ENCODE measurements at places on chromosomes 3 and 15.
A peak's percentile ranks its signal among the peaks of the same experiment; 100 is the strongest.

GRCh38 chr3:139318431-139318816, 25.4 kb upstream of the MRPS22 start:
- peak; percentile 39 for DNase-seq

- DNase-seq, result peak; percentile 48
Measured at GRCh38 chr15:56491110-56491722, 26.3 kb upstream of the MNS1 start.

DNA sequence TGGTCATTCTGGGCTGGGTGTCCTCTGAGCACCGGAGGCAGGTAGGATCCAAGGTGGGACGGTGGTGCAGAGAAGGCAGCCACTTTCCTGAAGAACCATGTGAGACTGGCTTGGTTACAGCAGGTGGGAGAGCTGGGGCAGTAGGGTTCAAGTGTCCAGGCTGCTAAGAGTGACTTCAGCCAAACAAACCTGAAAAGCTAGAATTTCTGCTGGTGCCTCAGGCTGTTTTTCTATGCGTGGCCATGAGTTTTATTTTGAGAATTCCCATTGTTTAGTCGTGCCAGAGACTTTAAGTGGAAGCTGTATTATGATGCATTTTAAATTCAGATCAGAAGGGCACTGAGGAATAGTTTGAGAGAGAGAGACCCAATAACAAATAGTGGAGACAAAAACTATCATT, 20.1 kb downstream of the USP13 start:
- DNase-seq, result peak; percentile 73

- DNase-seq, result no peak
Measured at GRCh38 chr3:114857299-114857701, 289.8 kb downstream of the ZBTB20 start.

DNA sequence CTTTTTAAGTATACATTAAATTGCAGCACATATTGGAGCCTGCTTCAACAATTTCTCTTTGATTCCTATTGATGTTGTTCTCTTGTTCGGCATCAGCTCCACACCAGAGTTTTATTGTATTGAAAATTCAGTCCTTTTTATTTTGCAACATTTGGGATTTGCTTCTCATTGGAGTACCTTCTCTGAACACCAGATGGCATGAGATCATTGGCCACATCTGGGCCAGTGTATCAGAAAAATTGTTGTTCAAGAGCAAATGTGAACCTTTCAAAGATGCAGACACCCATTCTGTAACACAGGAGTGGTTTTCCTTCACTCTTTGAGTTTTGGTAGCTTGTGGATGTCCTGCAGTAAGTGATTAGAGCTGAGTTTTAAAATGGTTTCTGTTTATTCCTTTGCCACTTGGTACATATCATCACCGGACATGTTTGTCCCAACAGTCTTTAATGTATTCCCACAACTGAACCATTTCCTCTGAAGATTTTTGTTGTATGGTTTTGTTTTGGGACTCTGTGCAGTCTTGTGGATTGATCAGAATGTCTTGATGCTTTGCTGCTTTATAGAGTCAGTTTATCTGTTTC, 96.1 kb downstream of the MCTP2 start:
- no peak for DNase-seq

DNA sequence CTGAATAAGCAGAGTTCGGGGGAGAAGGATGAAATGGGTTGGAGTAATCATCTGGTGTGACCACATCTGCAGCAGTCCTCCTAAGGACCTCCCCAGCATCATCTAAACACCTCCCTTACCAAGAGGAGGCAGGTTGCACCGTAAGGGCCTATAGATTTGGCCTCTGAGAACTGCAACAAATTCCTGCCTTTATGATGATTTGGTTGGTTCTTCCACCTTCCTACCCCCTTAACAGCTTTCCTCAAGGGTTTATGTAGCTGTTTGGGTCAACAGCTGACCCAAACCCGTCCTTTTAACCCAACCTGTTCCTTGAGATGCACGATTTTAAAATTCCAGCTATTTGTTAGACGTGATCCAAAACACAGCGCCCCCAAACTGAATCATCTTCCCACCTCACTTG, 58.2 kb downstream of the AAGAB start:
- no peak for DNase-seq

GRCh38 chr15:94203306-94203705, 28.1 kb upstream of the MCTP2 start:
- no peak for DNase-seq

DNA sequence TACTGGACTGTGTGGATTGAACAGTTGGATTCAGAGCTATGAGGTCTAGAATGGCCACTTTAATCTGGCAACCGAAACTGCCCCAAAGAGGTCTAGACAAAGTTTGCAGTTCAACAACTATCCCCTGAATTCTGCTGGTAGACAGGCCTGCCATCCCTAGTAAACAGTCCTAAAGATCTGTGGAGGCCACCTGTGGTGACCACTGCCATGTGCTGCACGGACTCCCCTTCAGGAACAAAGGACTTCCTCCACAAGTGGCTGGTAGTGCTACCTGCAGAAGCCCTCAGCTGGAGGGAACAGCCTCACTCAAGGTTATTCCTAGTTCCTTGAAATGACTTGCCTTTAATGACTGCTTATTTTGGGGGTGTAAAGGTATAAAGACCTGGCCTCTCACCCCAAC, 6.1 kb downstream of the TNFAIP8L3 start:
- DNase-seq, result no peak

DNA sequence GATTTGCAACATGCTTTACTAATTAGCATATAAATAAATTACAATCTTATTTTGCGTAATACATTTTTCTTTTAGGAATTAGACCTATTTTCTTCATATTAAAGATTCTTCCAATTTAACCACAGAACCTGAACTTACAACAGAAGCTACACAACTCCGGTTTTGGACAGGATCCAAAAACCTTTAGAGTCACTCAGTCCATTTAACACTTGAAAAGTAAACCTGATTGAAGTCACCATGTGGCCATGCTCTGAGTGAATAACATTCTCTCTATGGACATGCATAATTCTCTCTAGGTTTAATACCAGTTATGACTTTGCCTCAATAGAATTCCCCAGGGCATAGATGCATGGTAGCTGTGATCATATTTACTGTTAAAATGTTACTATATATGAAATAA, 751.0 kb downstream of the VGLL3 start:
- no peak for DNase-seq

DNA sequence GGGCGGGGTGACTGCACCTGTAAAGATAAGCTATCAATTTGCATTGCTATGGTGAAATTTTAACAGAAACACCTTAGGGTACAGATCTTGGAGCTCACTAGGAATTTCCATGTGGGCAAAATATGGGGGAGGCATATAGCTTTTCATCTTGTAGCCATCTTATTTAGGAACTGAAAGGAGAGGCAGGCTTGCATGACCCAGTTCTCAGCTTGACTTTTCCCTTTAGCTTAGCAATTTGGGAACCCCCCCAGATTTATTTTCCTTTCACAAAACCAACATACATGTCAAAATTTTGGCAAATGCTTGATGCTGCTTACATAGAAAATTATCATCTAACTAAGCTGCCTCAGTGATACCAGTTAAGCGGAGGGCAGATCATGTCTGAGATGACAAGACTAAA, 55.0 kb upstream of the EIF1B start:
- DNase-seq, result no peak

GRCh38 chr3:105527949-105528348, 161.2 kb downstream of the ALCAM start:
- DNase-seq, result no peak

GRCh38 chr3:172658344-172659245, 52.3 kb downstream of the NCEH1 start:
- no peak for DNase-seq

DNA sequence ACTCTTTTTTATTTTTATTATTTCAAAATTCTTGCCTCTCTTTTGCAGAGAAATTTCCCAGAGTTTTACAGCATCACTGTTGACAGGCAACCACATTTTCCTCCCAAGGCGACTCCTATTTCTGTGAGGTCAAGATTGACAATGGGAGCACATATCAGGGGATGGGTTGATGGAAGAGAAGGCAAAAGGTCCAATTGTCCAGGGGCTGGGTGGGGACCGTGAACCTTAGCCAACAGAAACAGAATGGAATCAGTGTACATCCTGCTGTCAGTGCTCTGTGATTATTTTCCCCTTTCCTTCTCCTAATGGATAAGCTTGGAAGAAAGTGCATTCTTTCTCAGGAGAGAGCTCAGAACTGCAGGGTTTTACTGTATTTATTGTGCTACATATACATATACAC, 42.4 kb downstream of the CNTN6 start:
- DNase-seq, result no peak

DNA sequence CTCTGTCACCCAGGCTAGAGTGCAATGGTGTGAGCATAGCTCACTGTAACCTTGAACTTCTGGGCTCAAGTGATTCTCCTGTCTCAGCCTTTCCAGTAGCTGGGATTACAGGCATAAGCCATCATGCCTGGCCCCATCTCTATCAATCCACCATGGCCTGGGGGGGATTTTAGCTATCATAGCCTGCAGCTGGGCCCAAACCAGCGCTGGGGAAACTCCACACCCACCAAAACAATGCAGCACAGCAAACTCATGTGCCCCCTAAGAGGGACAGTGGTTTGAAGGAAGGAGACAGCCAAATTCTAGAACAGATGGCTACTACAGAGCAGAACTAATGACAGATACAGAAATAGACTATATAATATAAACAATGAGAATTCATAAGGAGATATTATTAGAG, 13.8 kb upstream of the NSMCE3 start:
- no peak for DNase-seq

GRCh38 chr15:101113114-101114005, 138.5 kb downstream of the CHSY1 start:
- DNase-seq, result no peak

DNA sequence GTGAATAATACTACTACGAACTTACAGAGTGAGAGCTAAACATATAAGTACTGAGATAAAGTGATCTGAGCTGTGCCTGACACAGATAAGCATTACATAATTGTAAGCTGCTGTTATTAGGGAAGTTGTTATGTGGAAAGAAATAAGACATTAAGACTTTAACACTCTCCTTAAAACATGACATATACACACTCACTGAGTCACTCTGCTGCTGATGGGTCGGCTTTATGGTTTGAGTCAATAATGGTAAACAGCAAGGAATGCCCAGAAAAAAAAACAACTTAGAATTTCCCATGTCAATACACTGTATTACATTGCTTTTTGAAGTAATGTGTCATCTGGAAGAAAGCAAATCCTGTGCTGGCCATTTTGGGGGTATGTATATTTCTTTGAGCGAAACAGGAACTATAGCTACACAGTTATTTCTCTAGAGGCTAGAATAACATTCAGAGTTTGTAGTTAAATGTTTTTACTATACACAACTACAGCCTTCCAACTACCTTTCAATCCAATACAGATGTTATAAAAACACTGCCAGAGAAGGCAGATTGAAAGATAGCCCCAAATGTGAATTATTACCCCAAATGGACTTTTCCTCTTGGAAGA, 22.8 kb upstream of the SPRED1 start:
- no peak for DNase-seq

DNA sequence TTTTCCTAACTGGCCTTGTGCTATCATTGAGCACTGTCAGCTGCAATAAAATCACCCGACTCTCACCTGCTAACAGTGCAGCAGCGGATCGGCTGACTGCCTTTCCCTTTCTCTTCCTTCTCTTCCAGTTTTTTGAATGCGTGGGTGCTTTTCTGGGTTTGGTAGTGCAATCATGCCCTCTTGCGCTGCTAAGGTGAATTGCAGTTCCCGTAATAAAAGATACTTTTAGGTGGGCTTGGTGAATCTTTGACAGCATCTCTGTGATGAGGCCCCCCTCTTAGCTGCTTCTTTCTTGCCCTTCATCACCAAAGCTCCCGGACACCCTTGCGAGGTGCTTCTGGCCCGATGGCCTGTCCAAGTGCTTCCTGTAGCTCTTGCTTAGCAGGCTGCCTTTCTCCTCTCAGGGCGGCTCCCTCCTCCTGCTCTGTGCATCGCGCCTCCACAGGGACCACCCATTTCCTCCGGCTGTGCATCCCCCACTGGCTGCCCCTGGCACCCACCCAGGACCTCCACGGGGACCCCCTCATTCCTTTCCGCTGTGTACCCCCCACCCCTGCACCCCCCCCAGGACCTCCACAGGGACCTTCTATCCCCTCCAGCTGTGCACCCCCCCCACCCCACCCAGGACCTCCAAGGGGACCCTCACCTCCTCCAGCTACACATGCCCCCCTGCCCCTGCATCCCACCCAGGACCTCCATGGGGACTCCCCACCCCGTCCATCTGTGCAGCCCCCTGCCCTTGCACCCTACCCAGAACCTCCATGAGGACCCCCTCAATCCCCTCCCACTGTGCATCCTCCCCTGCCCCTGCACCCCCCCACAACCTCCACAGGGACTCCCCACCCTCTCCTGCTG, 50.8 kb upstream of the RPL32 start:
- peak; percentile 43 for DNase-seq

GRCh38 chr15:66765478-66766281, 63.6 kb downstream of the SMAD6 start:
- peak; percentile 40 for DNase-seq

DNA sequence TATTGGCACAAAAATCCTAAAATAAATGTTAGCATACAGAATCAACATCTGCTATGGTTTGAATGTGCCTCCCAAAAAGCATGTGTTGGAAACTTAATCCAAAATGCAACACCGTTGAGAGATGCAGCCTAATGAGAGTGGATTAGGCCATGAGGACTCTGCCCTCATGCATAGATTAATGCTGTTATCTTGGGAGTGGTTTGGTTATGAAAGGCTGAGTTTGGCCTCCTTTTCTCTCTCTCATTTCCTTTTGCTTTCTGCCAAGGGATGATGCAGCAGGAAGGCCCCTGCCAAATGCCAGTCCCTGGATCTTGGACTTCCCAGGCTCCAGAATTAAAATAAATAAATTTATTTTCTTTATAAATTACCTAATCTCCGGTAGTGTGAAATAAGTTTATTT, 49.4 kb downstream of the SYNM start:
- DNase-seq, result no peak

DNA sequence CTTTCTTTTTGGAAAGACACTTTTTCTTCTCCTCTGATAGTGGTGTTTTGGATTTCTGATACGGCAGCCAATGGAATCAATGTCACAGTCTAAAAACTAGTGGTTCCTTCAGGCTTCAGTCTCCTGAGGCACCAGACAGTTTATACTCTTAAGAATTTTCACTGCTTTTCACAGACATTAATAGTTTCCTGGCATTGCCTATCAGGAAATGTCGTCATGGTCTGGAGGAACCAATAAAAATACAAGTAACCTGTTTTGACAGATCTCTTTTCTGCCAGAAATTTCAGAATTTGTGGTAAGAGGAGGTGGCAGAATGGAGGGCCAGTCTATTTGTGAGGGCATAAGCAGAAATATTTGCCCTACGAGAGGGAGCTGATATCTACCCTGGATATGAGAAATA, 44.8 kb downstream of the FILIP1L start:
- no peak for DNase-seq

GRCh38 chr15:74867466-74868038, 5.6 kb downstream of the SCAMP2 start:
- no peak for DNase-seq

DNA sequence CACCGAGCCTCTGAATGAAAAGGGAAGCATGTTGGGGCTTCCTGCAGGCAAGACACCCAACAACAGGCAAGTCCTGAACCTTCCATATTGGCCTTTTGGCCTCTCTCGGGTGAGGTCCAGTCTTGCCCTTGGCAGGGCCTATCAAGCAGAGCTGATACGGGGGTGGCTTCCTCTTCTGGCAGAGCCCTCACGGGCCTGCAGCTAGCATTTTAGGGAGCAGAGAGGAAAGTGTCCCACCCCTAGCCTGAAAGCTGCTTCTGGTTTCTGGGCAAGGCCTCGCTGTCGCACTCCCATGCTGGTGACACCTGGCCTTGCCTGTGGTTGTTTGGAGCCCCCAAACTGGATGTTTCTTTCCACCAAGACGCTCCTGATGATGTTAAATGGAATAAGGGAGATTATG, 31.8 kb upstream of the CTSH start:
- DNase-seq, result no peak

All from thyroid gland (tissue), 4 donors.